NCI-H226 (cell line): ENCODE measurements at places on chromosomes 16 and 17.

DNA sequence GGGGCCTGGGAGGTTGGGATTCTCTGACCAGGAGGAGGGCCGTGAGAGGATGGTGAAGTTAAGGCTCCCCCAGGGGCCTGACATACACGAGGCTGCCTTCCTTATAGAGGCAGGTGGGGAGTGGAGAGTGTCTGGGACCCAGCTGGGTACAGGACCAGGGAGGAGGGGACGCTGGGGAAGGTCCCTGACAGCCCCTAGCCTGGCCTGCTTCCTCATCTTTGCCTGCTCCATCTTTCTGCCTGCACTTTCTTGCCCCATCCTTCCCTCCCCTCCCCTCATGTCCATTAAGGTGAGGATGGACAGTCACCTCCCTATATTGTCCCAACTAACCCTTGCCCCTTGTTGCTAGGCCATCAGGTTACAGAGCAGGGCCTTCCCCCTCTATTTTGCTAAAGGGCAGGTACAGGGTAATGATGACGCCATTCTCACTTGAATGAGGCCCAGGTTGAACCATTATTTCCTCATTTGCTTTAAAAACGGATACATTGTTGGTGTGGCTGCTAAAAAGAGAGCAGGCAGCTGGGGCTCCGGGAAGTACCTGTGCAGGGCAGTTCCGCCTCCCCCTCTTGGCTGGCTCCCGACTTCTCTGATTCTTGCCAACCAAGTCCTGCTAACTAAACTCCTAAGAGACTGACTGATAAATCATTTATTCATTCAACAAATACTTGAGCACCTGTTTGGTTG lies 1.3 kb downstream of the C17orf99 start:
- DNase-seq: no peak

GRCh38 chr16:78749745-78750268 lies 650.4 kb downstream of the WWOX start:
- no peak for DNase-seq

GRCh38 chr17:41639492-41640473 lies 15.4 kb upstream of the KRT17 start:
- no peak for DNase-seq

GRCh38 chr17:20975566-20975965 lies 67.2 kb downstream of the USP22 start:
- DNase-seq: no peak

GRCh38 chr17:2828397-2829038 lies 32.3 kb downstream of the RAP1GAP2 start:
- peak; percentile 53 for DNase-seq
